ENCODE measurements at places on chromosomes 7 and 10. TPM values are rescaled to one million over a fixed set of nuclear protein-coding genes. Genes with fewer than 3 reads are reported as not detected.

The PRRT4 gene
- polyA plus RNA-seq, result 9.3 TPM

The LEP gene
- 0.13 TPM for polyA plus RNA-seq

The PRSS1 gene
- 0.29 TPM for polyA plus RNA-seq

The PLAU gene
- 26.1 TPM for polyA plus RNA-seq

The EXOC4 gene
- polyA plus RNA-seq, result 65.9 TPM

The CD36 gene
- 439 TPM for polyA plus RNA-seq

The UNCX gene
- 0.26 TPM for polyA plus RNA-seq

The GPR85 gene
- 2.3 TPM for polyA plus RNA-seq

The ADGRA1 gene
- polyA plus RNA-seq, result 2.9 TPM

The LSM8 gene
- polyA plus RNA-seq, result 48.8 TPM

The COL26A1 gene
- 9.9 TPM for polyA plus RNA-seq

The ZNF37A gene
- 9.7 TPM for polyA plus RNA-seq

The RP9 gene
- polyA plus RNA-seq, result 26.9 TPM

GRCh38 chr7:39838326-39838725 lies 111.7 kb upstream of the CDK13 start:
- no peak for DNase-seq

DNA sequence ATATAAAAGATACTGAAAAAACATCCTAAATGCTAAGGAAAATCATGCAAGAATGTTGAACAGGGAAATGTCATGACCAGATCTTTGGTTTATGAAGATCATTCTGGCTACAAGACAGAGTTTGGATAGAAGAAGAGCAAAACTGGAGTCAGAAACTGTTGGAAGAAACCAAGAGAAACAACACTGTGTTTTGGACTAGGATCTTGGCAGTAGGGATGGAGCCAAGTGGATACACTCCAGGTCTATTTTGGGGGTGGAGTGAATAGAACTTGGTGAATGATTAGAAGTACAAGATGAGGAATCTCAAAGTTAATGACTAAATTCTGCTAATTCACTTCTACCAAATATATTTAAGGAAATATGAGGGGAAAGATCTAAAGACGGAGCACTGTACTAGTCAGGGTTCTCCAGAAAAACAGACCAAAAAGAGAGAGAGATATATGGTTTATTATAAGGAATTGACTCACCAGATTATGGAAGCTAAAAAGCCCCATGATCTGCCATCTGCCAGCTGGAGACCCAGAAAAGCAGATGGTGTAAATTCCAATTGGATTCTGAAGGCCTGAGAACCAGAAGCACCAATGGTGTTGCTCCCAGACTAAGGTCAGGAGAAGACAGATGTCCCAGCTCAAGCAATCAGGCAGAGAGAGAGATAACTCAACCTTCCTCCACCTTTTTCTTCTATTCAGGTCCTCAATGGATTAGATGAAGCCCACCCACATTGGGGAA lies 254.9 kb downstream of the TRIL start:
- no peak for DNase-seq

DNA sequence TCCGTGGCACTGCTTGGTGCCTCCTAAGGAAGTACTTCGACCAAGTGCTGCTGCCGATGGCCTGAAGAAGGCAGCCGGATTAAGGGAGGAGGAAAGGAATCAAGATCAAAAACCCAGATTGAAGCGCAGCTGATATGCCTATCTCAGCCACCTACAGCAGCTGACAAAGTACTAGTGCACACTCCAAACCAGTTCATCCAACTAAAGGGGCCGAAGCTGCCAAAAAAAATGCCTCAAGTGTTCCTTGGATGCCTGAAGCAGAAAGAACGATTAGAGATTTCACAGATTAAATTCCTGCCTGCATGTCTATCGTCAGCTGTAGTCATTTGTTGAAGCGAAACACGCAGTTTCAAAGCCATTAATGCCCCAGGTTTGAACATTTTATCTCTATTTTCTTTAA lies 65.7 kb downstream of the TNRC18 start:
- no peak for DNase-seq

DNA sequence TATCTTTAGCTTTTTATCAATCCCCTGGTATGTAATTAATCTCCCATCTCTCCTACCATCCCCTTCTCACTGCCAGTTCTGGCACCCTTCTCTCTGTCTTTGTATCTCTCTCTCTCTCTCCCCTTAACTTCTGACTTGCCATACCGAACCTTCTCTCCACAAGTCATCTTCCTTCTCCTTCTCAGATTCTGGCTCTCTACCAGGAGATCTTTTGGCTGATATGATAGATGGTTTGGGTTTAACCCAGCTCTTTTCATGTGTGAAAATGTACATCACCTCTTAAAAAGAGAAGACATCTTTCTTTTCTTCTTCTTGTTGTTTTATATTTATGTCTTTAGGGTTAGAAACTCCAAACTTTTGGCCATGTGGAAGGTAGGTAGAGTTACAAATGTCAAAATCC lies 196.7 kb downstream of the HGF start:
- no peak for DNase-seq

GRCh38 chr7:151513133-151513532 lies 6.6 kb downstream of the RHEB start:
- no peak for DNase-seq

DNA sequence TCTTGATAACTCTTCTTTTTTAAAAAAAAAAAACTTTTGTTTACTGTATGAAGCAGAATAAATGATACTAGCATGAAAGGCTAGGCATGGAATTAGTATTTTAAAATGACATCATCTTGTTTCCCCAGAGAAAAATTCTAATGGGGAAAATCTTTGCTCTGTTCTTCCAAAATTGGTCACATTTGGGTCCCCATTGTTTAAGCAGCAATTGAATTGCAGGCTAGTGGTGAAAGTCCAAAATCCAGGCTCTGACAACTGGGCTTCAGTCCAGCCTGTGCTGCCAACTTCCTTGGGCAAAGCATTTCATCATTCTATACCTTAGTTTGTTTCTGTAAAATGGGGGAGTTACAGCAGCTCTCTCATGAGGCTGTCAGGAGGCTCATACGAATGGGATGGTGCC lies 726.4 kb downstream of the KCNMA1 start:
- DNase-seq, result no peak

GRCh38 chr10:78181381-78182055 lies 147.9 kb downstream of the RPS24 start:
- no peak for DNase-seq

DNA sequence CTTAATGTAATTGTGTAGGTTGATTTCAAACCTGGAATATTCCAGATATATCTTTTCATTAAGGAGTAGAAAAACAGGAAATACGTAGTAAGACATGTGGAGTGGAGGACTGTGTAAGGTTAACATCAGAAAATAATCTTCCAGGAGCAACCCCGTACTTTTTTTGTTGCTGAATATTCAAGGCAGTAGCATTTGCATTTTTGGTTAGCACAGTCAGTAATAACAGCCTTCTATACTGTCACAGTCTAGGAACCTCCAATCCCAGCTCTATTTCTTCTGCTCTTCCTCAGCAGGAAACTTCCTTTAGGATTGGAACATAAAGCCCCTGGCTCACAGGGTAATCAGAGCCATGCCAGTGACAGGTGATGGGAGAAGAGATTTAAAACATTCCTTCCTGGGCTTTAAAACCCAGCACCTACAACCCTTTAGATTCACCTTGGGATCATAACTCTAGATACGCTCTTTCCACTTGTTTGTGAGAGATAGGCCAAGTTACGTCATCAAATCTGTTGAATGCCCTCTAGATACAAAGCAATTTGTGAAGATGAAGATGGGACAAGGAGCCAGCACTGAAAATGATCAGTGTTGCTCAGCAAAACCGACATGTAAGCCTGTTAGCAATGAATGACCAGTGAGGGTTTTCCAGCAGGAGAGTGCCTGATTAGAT lies 248.5 kb upstream of the NPY start:
- no peak for DNase-seq

DNA sequence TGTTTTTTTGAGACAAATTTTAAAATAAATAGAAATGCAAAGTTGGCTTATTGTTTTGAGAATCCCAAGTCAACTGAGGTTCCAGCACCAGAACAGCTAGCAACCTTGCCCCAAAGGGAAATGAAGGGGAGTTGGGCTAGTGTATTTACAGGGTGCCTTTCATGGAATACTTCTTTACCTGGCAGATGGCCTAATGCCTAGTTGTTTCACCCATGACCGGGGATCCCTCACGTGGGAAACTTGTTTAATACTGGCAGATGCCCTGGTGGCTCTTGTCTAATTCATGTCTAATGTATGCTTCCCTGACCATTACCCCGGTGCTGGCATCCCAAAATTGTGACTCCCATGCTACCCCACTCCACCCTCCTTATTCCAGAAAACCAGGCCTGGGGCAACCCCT lies 861.1 kb upstream of the ZWINT start:
- no peak for DNase-seq

DNA sequence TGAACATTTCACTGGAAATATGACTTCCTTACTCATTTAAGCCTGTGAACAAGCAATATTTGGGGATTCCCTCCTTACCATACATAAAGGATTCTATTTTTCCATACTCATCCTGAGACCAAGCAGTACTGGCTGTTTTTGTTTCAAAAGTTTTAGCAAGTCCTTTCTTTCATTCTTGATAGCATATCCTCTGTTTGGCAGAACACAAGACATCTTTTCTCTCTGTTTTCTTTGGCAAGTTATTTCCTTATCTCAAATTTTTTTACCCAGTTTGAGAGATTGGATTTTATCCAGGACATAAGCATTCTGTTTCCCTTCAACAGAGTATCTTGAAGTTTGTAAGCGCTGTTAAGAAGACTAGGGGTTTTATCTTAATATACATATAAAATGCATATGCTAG lies 3.0 kb upstream of the WASL start:
- DNase-seq, result no peak

GRCh38 chr7:127822822-127823508 lies 171.0 kb downstream of the SND1 start:
- no peak for DNase-seq

- DNase-seq, result no peak
Measured at GRCh38 chr7:137245890-137246289, 97.6 kb downstream of the PTN start.

GRCh38 chr7:4837041-4837802 lies 24.6 kb downstream of the PAPOLB start:
- DNase-seq, result no peak

DNA sequence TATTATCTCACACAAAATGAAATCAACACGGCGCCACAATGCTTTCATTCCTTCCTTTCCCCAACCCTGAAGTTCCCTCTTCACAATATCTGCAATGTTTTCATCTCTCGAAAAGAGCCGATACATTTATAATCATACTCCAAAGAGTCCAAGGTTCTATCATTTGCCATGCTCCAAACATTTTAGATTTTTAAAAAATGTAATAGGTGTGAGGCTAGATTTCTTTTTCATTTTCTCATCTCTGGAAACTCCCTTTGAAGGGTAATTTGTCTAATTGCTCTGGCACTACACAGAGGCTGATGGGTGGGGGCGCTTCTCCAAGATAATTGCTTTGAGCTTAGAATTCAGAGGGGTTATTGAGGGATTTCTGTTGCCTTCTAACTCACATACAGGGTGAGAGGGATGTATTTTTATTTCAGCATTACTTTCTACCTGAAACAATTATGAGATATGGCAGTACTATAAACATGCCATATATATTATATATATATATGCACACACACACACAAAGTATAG lies 4.9 kb downstream of the DLX5 start:
- no peak for DNase-seq

GRCh38 chr7:137934941-137935883 lies 66.7 kb downstream of the CREB3L2 start:
- no peak for DNase-seq

- no peak for DNase-seq
Measured at GRCh38 chr10:94361171-94361794, 1.5 kb downstream of the NOC3L start.

DNA sequence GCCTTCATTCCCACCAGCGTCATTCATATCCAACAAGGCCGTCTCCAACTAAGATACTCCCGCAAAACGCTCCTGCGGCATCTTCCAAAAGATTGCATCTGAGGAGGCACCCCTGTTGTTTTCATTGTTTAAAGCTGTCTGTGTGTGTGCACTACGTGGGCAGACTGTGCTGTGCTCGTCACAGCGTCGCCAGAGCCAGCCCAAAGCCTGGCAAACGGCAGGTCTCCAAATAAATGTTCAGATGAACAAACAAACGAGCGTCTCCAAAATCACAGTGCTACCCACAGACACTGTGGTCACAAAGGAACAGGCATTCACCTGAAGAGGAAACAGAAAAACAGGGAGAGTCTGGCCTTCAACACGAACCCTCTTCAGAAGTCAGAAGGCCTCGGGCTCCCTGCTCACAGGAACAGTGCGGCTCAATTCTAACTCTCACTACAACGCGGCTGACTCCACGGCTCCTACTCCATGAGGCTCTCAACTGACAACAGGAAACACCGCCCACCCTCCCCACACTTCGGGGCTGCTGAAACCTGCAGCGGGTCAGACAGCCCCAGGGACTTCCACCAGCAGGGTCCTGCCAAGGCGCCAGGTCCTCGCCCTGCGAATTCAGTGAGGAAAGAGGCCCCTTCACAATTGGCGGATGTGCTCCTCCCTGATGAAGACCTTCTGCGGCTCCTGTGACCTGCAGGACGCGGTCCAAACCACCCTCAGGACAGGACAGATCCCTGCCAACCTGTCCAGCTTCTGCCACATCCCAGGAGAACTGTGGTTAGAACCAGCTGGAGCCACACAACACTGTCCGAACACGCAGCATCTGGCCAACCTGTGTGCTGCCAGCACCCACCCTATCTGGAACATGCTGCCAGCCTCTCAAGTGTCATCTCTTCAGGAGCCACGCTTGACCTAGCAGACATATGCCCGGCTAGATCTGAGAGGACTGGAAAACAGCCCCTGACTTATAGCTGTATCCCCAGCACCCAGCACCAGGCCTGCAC lies 36.1 kb downstream of the MAD1L1 start:
- no peak for DNase-seq

GRCh38 chr10:14558025-14558424 lies 216.7 kb downstream of the FAM107B start:
- DNase-seq, result no peak

DNA sequence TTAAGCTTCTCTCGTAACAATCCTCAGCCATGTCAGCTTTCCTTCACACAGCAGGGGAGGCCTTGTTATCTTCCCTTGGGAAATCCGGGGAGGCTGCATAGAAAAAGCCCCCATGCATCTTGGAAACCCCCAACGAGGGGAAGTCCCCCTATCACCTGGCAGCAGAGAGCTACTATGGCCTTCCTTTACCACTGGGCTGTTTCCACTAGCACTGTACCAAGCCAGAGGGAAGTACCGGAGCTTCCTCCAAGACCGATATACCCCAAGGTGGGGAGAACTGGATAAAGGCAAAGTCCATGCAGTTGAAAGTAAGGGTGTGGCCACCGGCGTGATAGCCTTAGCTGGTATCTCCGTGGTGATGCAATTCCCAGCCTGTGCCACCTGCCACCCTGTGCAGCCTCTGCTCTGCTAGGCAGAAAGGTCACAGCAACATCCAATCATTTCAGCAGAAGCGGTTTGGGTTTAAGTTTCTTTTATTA lies 4.4 kb upstream of the CLIP2 start:
- no peak for DNase-seq

DNA sequence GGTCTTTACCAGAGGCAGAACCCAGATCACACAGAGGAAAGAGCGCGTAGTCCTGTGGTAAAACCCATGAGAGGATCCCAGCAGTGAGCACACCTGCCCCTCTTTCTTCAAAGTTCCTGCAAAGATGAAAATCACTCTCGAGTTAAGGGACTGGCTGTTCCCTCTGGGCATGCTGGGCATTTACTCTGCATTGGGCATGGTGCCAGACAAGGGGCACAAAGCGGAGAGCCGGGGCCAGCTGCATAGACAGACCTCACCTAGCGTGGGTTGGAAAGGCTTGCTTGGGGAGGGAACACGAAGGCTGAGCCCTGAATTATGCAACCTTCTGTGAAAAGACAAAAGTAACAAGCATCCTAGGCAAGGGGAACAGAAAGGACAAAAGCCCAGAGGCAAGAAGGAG lies 120.0 kb upstream of the TCERG1L start:
- no peak for DNase-seq

- no peak for DNase-seq
Measured at GRCh38 chr10:59880971-59881510, 25.3 kb downstream of the CCDC6 start.

All from muscle of back (tissue), 13 donors.